Activated CD4-positive, alpha-beta T cell treated with anti-CD3 and anti-CD28 coated beads, Interleukin-2, amount 10 ng/mL, durations not matched to agents 7 days and 5 days (primary cell): ENCODE measurements at places on chromosomes 16 and 17. TPM values are rescaled to one million over a fixed set of nuclear protein-coding genes. Genes with fewer than 3 reads are reported as not detected.

Gene CCDC154
- total RNA-seq, result 1.9 TPM

Gene LITAFD
- not detected for total RNA-seq

Gene RHBDF1
- total RNA-seq, result not detected

Gene MTSS2
- 9.2 TPM for total RNA-seq

Gene KRT39
- not detected for total RNA-seq

Gene MEFV
- total RNA-seq, result 0.10 TPM

- no peaks in the 10 kb centered on the region for H3K4me1 ChIP-seq
- no peaks in the 10 kb centered on the region for H3K36me3 ChIP-seq
- H3K27ac ChIP-seq, result no peak overlapping the region
- no peak overlapping the region for H3K4me3 ChIP-seq
Observed at GRCh38 chr16:84378567-84378966, 10.2 kb downstream of the ATP2C2 start.

DNA sequence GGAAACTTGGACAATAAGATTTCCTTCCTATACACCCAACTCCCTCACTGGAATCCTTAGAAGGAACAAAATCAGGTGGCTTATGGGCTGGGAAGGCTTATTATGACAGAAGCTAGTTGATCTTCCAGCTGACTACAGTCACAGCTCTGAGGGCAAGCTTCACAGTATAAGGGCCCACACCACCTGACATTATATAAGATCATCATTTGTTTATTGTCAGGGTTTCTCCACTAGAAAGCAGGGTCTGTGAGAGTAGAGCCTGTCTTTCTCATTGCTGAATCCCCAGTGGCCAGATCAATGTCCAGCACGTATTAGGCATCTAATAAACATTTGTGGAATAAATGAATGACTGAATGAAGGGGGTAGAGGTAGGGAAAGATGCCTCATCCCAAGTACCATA, 57.8 kb upstream of the PHOSPHO1 start:
- DNase-seq, result no peak
- no peaks in the 10 kb centered on the region for H3K27me3 ChIP-seq
- H3K36me3 ChIP-seq, result peaks cover 7% of the 10 kb centered on the region
- no peak overlapping the region for H3K4me3 ChIP-seq
- no peak overlapping the region for H3K27ac ChIP-seq

GRCh38 chr17:28544402-28545140, 7.9 kb downstream of the UNC119 start:
- peaks cover 20% of the 10 kb centered on the region for H3K4me1 ChIP-seq
- DNase-seq, result no peak
- no peak overlapping the region for H3K27ac ChIP-seq
- H3K36me3 ChIP-seq, result peaks cover 6% of the 10 kb centered on the region
- no peak overlapping the region for H3K4me3 ChIP-seq

- no peaks in the 10 kb centered on the region for H3K27me3 ChIP-seq
- H3K36me3 ChIP-seq, result peaks cover 40% of the 10 kb centered on the region
- peaks cover 69% of the 10 kb centered on the region for H3K4me1 ChIP-seq
- DNase-seq, result no peak
Observed at GRCh38 chr17:35218915-35219314, 24.0 kb upstream of the SLFN5 start.

- DNase-seq, result no peak
- H3K4me1 ChIP-seq, result no peaks in the 10 kb centered on the region
- no peak overlapping the region for H3K27ac ChIP-seq
- H3K27me3 ChIP-seq, result peaks cover 2% of the 10 kb centered on the region
Observed at GRCh38 chr17:14282726-14283125, 18.2 kb upstream of the HS3ST3B1 start.

DNA sequence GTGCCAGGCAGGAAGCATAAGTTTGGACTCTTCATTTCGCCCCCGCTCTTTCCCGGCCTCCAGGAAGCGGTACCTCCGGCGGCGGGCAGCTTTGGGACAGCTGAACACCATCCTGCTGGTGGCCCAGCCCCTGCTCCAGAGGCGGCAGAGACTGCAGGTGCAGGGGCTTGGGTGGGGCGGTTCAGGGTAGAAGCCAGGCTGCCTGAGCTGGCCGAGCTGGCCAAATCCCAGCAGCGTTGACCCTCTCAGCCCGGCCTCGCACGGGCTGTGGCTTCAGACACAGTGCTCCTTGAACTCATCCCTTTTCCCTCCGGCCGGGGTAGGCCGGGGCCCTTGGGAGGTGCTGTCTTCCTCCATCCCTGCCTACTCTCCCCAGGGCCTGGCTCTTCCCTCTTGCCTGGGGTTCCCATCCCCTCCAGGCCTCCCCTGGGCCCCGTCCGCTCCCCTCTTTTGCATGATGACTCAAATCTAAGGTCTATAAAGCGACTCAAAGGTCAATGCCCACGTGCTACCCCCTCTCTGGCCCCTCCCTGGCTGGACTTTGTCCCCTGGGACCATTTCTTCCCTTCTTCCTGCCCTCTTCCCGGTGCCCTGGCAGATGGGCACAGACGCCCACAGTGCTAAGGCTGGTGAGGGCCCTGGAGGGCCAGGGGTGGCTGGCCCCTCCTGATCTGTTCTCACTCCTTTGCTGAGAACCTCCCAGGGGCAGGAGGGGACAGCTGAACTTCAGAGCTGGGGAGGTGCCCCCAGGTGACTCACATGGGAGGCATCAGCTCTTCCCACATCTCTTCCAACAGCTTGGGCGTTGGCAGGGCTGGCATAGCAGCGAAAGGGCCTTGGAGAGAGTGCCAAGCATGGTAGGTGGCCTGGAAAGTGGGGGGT, 22.7 kb downstream of the MYO15B start:
- H3K4me1 ChIP-seq, result peaks cover 2% of the 10 kb centered on the region
- H3K27ac ChIP-seq, result no peak overlapping the region
- H3K4me3 ChIP-seq, result no peak overlapping the region
- no peaks in the 10 kb centered on the region for H3K27me3 ChIP-seq

DNA sequence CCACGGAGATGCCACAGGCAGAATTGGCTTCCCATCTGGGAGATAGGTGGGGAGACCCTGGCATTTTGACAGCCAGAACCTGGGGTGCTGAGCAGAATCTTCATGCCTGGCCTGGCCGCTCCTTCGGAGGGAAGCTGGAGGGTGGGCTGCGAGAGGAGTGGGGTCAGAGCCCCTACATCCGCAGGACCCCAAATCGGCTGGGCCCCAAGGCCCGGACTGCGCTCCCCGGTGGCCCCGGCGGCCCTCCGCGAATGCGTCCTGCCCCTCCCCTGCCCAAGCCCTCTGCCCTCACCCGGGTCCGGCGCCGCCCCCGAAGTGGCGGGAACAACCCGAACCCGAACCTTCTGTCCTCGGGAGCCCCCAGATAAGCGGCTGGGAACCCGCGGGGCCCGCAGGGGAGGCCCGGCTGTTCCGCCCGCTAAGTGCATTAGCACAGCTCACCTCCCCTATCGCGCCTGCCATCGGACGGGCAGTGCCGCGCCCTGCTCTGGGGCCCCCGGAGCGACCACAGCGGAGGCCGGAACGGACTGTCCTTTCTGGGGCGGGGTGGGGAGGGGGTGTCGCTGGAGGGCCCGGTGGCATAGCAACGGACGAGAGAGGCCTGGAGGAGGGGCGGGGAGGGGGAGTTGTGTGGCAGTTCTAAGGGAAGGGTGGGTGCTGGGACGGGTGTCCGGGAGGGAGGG, 850 bp upstream of the PNMT start:
- no peaks in the 10 kb centered on the region for H3K36me3 ChIP-seq
- no peak for DNase-seq
- H3K4me3 ChIP-seq, result no peak overlapping the region
- peaks cover 5% of the 10 kb centered on the region for H3K4me1 ChIP-seq

GRCh38 chr17:36849871-36850348, 87.4 kb upstream of the LHX1 start:
- peaks cover 3% of the 10 kb centered on the region for H3K27me3 ChIP-seq
- H3K36me3 ChIP-seq, result no peaks in the 10 kb centered on the region
- peak; percentile 18 for DNase-seq
- no peak overlapping the region for H3K27ac ChIP-seq

DNA sequence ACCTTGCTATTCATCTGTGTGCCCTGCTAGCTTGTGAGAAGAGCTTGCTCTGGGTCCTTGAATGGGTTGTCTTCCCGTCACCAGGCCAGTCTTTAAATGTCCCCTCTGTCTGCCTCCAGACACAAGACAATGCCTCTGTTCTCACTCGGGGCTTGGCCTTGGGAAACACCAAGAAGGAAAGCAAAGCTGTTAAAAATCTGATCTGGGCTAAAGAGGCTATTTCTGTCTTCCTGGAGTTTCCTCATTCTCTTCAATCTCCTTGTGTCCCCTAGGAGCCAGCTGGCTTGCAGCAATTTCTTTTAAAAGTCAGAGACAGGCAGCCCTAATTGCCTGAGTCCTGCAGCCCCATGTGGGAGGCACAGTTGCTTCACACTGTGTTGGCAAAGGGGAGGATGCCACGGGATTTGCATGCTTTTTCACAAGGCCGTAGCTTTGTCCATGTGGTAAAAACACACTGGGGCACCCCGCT, 2.5 kb downstream of the DNAI2 start:
- no peak for DNase-seq
- peak overlapping the region; percentile 70 for H3K27ac ChIP-seq
- H3K4me3 ChIP-seq, result no peak overlapping the region
- H3K27me3 ChIP-seq, result peaks cover 12% of the 10 kb centered on the region
- peaks cover 63% of the 10 kb centered on the region for H3K4me1 ChIP-seq

DNA sequence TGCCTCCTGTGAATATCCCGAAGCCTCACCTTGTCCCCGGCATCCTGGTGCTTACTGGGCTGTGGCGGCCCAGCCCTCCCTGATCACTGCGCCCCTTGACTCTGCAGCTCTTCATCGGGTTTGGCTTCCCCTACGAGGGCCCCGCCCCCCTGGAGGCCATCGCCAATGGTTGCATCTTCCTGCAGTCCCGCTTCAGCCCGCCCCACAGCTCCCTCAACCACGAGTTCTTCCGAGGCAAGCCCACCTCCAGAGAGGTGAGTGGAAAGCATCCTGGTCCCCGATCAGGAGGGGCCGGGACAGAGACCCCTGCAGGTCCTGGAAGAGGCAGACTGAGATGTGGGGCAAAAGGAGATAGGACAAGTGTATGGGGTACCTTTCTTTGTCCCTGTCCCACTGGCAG, 72.1 kb downstream of the MGAT5B start:
- H3K27ac ChIP-seq, result no peak overlapping the region
- no peaks in the 10 kb centered on the region for H3K27me3 ChIP-seq
- no peaks in the 10 kb centered on the region for H3K36me3 ChIP-seq
- no peak for DNase-seq

GRCh38 chr17:45029758-45030423, 21.5 kb downstream of the DCAKD start:
- H3K4me1 ChIP-seq, result no peaks in the 10 kb centered on the region
- no peaks in the 10 kb centered on the region for H3K27me3 ChIP-seq
- H3K36me3 ChIP-seq, result peaks cover 33% of the 10 kb centered on the region

DNA sequence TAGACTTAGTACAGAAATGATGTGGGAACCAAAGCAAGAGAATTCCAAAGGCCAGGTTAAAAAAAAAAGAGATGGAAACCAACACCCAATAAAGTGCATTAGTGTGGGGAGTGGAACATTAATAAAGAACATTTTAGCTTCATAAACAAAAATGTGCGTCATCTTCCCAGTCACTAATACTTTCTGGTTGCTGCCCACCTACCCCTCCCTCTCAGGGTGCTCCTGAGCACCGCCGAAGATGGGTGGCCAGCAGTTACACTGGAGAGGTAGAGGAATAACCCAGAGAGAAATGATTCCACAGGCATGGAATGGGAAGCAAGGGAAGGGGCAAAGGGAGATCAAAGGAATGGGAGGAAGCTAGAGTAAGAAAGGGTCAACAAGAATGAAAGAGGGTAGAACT, 6.0 kb upstream of the CHD3 start:
- H3K4me3 ChIP-seq, result no peak overlapping the region
- no peak overlapping the region for H3K27ac ChIP-seq
- H3K4me1 ChIP-seq, result peaks cover 6% of the 10 kb centered on the region
- no peak for DNase-seq
- H3K27me3 ChIP-seq, result no peaks in the 10 kb centered on the region

DNA sequence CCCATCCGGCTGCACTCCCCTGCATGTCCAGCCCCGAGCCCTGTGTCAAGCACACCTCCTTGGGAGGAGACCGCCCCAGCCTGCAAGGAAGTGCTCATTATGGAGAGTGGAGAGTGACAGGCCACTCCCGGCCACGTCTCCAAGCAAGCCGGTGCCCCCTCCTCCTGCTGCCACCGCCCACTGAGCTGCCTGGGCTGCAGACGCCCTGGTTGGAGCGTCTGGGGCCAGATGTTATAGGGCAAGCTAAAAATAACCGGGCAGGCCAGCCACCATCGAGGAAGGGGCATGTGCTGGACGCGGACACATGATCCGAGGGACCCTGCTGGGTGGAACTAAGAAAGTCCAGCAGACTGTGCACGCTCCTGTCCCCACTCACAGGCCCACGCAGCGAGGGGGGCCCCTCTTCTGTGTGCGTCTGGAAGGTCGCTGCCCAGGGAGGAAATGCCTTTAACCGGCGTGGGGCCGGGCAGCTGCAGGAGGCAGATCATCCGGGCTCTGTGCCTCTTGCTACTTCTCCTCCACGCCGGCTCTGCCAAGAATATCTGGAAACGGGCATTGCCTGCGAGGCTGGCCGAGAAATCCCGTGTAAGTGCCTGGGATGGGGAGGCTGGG, at the start of gene WFDC1:
Gene WFDC1, plus strand, starts transcription at position 348 of the 612 bp plus-strand sequence. Its CDS starts 94 bp downstream, at position 442.
- no peak for DNase-seq
- no peak within 1 kb of the TSS for H3K27ac ChIP-seq
- H3K27me3 ChIP-seq, result peaks cover 42% of the 10 kb centered on the region
- H3K36me3 ChIP-seq, result no peaks in the 10 kb centered on the region
- no peak within 1 kb of the TSS for H3K4me3 ChIP-seq

DNA sequence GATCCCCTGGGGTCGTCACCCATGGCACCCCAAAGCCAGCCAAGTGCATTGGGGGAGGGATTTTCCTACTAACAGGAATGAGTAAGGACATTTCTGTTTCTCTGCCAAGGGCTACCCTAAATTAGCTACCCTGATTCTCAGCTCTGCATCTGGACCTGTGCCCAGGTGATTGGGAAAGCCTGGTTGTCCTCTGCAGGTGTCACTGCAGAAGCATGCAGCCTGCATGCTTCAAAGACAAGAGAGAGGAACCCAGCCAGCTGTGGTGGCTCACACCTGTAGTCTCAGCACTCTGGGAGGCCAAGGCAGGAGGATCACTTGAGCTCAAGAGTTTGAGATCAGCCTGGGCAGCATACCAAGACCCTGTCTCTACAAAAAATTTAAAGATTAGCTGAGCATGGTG, 19.6 kb downstream of the BEAN1 start:
- no peaks in the 10 kb centered on the region for H3K4me1 ChIP-seq
- no peak overlapping the region for H3K27ac ChIP-seq
- H3K36me3 ChIP-seq, result no peaks in the 10 kb centered on the region
- no peak overlapping the region for H3K4me3 ChIP-seq
- H3K27me3 ChIP-seq, result peaks cover 13% of the 10 kb centered on the region

GRCh38 chr16:16147316-16147999, 75.8 kb downstream of the ABCC6 start:
- no peaks in the 10 kb centered on the region for H3K27me3 ChIP-seq
- H3K27ac ChIP-seq, result peak overlapping the region; percentile 13
- DNase-seq, result no peak
- peaks cover 12% of the 10 kb centered on the region for H3K36me3 ChIP-seq
